ENCODE measurements at places on chromosomes 1 and 21. TPM values are rescaled to one million over a fixed set of nuclear protein-coding genes. Genes with fewer than 3 reads are reported as not detected.

- no peaks in the 10 kb centered on the region for H3K4me1 ChIP-seq
- H3K27me3 ChIP-seq, result no peaks in the 10 kb centered on the region
- H3K36me3 ChIP-seq, result no peaks in the 10 kb centered on the region
These were observed 28.9 kb upstream of the SERBP1 start for GRCh38 chr1:67459068-67459467.

- H3K27ac ChIP-seq, result no peak overlapping the region
- H3K4me1 ChIP-seq, result no peaks in the 10 kb centered on the region
- no peaks in the 10 kb centered on the region for H3K27me3 ChIP-seq
- no peak for DNase-seq
These were observed 11.8 kb downstream of the CHRNB2 start for GRCh38 chr1:154579374-154579773.

GRCh38 chr1:242800521-242800920, 276.0 kb upstream of the PLD5 start:
- H3K36me3 ChIP-seq, result no peaks in the 10 kb centered on the region
- H3K27me3 ChIP-seq, result no peaks in the 10 kb centered on the region
- no peaks in the 10 kb centered on the region for H3K4me1 ChIP-seq

GRCh38 chr1:247295274-247295684, 36.4 kb downstream of the ZNF496 start:
- H3K27me3 ChIP-seq, result no peaks in the 10 kb centered on the region
- DNase-seq, result no peak
- H3K4me1 ChIP-seq, result no peaks in the 10 kb centered on the region
- no peak overlapping the region for H3K27ac ChIP-seq
- peaks cover 2% of the 10 kb centered on the region for H3K36me3 ChIP-seq

DNA sequence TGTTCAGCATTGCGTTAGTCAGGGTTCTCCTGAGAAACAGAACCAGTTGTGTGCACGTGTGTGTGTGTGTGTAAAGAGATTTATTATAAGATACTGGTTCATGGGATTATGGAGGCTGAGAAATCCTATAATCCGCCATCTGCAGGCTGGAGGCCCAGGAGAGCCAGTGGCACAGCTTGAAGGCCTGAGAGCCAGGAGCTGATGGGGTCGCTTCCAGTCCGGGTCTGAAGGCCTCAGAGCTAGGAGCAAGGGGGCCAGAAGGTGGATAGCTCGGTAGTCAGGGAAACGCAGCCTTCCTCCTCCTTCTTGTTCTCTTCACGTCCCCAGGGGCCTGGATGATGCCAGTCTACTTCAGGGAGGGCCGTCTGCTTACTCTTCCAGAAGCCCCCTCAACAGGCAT, 37.7 kb downstream of the FAAP20 start:
- no peak overlapping the region for H3K4me3 ChIP-seq
- no peaks in the 10 kb centered on the region for H3K4me1 ChIP-seq
- H3K36me3 ChIP-seq, result no peaks in the 10 kb centered on the region
- no peak overlapping the region for H3K27ac ChIP-seq

RGS8 gene
- total RNA-seq, result not detected

GRCh38 chr1:166924823-166925541, 48.9 kb upstream of the TADA1 start:
- no peaks in the 10 kb centered on the region for H3K27me3 ChIP-seq
- H3K27ac ChIP-seq, result no peak overlapping the region
- peaks cover 11% of the 10 kb centered on the region for H3K4me1 ChIP-seq

- no peaks in the 10 kb centered on the region for H3K36me3 ChIP-seq
- H3K4me3 ChIP-seq, result no peak overlapping the region
- H3K27me3 ChIP-seq, result no peaks in the 10 kb centered on the region
- peaks cover 8% of the 10 kb centered on the region for H3K4me1 ChIP-seq
- H3K27ac ChIP-seq, result no peak overlapping the region
- no peak for DNase-seq
These were observed 16.4 kb upstream of the ATP1A4 start for GRCh38 chr1:160134791-160135572.

- no peaks in the 10 kb centered on the region for H3K36me3 ChIP-seq
- H3K4me1 ChIP-seq, result no peaks in the 10 kb centered on the region
- H3K4me3 ChIP-seq, result no peak overlapping the region
- peak; percentile 20 for DNase-seq
- no peaks in the 10 kb centered on the region for H3K27me3 ChIP-seq
These were observed 17.0 kb upstream of the SUCO start for GRCh38 chr1:172515927-172516326.

DNA sequence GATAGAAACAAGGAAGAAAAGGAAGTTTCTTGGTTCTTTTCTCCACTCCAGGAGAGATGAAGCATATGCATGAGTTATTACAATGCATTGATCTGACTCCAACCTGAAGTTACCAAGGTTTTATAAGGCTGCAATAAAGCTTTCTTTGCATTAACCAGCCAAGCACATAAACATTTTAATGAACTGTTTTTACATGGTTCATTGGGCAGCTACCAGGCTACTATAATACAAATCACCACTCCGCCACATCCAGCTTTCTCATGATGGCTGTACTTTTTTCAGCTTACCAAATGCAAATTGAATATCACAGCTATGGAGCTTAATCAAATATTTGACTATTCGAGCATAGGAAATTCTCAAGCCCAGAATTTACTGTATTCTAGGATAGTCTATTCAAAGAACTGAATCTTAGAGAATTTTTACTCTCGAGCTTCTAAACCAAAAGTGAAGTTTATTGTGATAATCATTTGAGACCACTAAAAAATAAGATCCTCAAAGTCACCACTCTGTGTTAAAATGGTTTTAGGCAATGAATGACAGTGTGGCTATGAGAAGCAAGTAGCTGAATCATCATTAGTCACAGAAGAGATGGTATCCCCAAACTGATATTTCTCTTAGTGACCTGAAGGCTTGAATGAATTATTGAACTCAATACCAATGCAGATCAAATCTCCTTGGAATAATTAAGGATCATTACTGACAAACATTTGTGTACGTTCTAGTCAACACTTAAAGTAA, 58.6 kb upstream of the ZNF281 start:
- H3K27me3 ChIP-seq, result no peaks in the 10 kb centered on the region
- H3K4me1 ChIP-seq, result no peaks in the 10 kb centered on the region
- no peaks in the 10 kb centered on the region for H3K36me3 ChIP-seq
- H3K4me3 ChIP-seq, result no peak overlapping the region
- no peak for DNase-seq
- no peak overlapping the region for H3K27ac ChIP-seq

KCNJ9 gene
- not detected for total RNA-seq

MEX3A gene
- total RNA-seq, result 0.99 TPM

DNA sequence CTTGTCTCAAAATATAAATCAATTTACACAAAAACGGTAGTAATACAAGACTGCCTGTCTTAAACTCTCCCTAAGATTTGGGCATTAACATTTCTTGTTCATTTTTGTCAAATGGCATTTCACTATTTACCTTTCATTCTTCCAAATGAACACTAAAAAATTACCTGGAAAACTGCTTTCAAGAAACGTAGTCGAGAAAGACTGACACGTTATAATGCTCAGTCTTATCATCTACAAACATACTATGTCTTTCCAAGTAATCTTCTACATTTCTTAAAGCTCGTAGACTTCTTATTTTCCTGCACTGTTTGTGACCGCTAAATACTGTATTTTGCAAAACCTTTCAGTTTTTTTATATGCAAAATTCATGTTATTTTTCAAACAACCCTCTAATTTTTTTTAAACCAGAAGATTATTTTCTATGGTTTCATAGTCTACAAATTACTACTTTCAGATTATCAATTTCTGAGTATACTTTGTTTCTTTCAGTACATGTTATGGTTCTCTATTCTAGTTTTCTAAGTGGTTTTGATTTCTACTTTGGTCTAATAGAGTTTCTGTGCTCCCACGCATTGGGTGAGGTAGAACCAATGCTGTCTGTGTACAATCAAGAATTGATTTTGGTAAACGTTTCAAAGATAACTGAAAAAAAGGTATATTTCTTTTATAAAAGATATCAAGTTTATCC, 336.4 kb downstream of the SMYD3 start:
- H3K36me3 ChIP-seq, result no peaks in the 10 kb centered on the region
- H3K4me1 ChIP-seq, result peaks cover 10% of the 10 kb centered on the region
- no peak overlapping the region for H3K4me3 ChIP-seq
- DNase-seq, result no peak
- H3K27me3 ChIP-seq, result no peaks in the 10 kb centered on the region

GRCh38 chr1:91152331-91152730, 130.5 kb upstream of the ZNF644 start:
- no peak for DNase-seq
- no peaks in the 10 kb centered on the region for H3K36me3 ChIP-seq
- no peak overlapping the region for H3K27ac ChIP-seq
- no peaks in the 10 kb centered on the region for H3K4me1 ChIP-seq
- H3K4me3 ChIP-seq, result no peak overlapping the region
- no peaks in the 10 kb centered on the region for H3K27me3 ChIP-seq

SYPL2 gene
- 1.8 TPM for total RNA-seq

DNA sequence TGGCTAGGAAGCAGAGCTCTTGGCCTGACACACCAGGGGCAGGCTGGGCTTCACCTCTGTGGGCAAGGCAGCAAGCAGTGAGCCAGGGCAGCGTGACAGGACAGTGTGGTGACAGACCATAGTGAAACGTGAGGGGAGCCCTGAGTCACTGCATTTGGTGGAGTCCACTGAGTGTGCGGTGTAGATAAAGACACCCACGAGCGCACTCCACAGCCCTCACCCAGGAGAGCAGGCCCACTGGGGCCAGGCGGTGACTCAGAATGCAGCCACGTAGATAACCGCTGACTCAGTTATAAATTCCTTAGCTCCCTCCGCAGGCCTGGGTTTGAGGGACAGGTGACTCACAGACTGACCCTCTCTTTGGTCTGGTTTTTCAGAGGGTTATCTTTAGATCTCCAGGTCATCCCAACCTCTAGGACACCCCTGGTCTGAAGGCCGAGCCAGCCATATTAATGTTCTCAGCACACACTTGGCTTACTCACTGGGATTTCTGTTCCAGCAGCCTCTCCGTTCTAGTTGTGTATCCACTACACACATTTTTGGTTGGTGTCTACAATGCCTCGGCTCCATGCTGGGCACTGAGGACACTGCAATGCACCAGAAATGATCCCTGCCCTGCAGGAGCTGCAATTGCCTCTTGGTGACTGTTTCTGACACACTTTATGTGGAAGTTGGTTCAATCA, 90.2 kb upstream of the TSPAN2 start:
- no peak overlapping the region for H3K27ac ChIP-seq
- H3K27me3 ChIP-seq, result no peaks in the 10 kb centered on the region
- H3K4me1 ChIP-seq, result peaks cover 6% of the 10 kb centered on the region
- H3K4me3 ChIP-seq, result no peak overlapping the region
- H3K36me3 ChIP-seq, result no peaks in the 10 kb centered on the region

CRYAA gene
- not detected for total RNA-seq

- no peak overlapping the region for H3K4me3 ChIP-seq
- H3K27ac ChIP-seq, result no peak overlapping the region
- DNase-seq, result no peak
These were observed 26.0 kb downstream of the PARK7 start for GRCh38 chr1:7987528-7987927.

DNA sequence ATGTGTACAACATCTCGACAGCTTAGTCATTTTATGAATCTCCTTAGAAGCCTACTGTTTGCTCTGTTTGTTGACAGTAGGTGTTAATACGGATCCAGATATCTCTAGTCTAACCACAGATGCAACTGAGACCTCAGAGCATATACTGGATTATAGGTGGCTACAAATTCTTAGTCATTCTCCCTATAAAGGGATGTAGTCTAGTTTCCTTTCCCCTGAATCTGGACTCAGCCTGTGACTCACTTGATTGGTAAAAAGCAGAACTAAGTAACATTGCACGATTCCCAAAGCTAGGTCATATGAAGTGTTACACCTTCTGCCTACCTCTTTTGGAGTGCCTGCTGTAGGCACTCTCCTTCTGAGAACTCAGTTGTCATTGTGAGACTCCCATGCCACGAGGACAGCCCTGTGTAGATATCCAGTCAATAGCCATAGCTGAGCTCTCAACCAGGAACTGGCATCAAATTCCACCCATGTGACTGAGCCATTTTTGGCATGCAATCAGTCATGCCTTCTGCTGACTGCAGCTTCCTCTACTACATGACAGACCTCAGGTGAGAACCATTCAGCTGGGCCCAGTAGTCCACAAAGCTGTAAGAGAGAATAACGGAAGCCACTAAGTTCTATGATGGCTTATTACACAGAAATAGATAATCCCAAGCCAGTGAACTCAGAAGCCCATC, 135.9 kb upstream of the CHRM3 start:
- peaks cover 7% of the 10 kb centered on the region for H3K4me1 ChIP-seq
- H3K36me3 ChIP-seq, result no peaks in the 10 kb centered on the region
- no peak overlapping the region for H3K4me3 ChIP-seq
- DNase-seq, result peak; percentile 67

DNA sequence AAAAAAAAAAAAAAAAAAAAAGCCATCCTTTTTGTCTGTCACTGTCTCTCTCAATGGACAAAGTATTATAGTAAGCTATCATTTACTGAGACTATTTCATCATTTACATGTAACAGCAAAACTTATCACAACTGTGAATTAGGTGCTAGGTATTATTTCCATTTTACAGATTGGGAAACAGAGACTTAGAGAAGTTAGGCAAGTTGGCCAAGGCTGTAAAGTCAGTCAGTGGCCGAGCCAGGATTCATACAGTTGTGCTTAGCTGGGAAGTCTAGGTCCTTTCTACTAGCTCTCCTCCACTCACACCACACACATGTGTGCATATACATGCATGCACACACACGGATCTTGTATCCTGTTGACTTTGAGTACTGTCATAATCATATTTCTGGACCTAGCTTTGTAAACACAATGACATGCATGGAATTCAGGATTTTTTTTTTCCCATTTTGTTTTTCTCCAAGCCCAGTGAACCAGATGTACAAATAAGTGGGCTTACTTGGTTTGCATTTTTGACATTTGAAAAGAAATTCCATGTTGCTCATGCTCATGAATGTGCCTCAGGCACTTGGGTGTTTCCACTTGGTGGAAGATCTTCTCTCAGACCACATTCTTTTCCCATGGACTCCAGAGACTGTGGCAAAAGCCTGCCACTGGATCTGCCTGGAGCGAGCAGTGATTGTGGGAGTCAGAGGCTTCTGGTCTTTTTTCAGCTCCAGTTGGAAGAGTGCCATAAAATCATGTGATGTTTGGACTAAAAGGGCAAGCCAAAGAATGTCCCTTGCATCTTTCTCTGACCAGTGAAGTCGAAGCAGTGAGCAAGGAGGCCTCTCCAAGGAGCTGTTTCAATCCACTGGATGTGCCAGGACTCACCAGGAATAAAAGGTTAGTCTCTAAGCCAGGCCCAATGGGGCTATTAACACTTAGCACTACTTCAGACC, 61.7 kb upstream of the DNAJC6 start:
- no peaks in the 10 kb centered on the region for H3K27me3 ChIP-seq
- no peaks in the 10 kb centered on the region for H3K4me1 ChIP-seq
- no peak overlapping the region for H3K4me3 ChIP-seq
- no peak overlapping the region for H3K27ac ChIP-seq
- no peaks in the 10 kb centered on the region for H3K36me3 ChIP-seq
